ENCODE measurements at places on chromosomes 5 and 9. TPM values are rescaled to one million over a fixed set of nuclear protein-coding genes. Genes with fewer than 3 reads are reported as not detected.

DNA sequence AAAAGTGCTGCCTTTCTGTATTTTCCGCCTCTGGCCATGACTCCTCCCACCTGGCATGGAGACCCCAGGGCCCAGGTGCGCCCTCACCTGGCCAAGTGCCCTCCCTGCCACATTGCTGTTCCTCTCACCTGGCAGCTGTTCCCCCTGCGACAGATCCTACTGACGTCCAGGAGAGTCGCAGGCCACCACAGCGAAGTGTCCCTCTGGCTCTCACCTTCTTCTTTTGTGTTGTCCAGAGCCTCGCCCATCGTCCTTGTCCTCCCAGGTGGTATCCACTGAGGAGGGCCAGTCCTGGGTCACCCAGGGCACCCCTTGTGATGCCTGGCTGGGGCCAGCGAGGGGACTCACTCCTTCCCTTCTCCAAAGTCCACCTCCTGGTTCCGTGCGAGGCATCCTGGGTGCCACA lies 2.6 kb downstream of the NKD2 start:
- DNase-seq = peak; percentile 71

DNA sequence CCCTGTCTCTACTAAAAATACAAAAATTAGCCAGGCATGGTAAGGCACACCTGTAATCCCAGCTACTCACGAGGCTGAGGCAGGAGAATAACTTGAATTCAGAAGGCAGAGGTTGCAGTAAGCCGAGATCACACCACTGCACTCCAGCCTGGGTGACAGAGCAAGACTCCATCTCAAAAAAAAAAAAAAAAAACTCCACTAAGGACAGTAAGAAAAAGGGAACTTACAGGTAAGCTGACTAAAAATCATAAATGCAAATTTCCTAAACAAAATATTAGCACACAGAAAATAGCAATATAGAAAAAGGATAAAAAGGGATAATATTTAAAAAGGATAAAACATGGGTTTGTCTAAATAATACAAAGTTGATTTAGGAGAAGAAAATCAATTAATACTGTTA lies 27.9 kb upstream of the HNRNPA0 start:
- DNase-seq = no peak

DNA sequence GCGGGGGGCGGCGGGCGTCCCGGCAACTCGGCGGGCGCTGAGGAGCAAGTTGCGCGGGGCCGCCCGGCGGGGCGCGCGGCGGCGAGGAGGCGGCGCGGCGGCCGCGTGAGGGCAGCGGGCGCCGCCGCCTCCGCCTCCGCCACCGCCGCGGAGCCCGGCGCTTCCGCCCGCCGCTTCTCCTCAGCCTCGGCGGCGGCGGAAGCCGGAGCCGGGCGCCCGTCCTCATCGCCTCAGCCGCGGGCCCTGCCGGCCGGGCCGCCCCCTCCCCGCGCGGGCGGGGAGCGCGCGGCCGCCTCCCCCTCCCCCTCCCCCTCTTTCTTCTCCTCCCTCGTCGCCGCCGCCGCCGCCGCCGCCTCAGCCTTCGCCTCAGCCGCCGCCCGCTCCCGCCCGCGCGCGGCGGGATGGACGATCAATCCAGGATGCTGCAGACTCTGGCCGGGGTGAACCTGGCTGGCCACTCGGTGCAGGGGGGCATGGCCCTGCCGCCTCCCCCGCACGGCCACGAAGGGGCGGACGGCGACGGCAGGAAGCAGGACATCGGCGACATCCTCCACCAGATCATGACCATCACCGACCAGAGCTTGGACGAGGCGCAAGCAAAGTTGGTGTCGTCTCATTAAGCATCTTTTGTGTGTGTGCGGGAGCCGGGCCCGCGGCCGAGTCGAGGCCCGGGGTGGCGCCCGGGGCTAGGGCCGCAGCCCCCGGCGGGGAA lies at the start of gene PBX3:
Gene PBX3 (plus strand): TSS at position 321 of the 712 bp plus-strand sequence.
- peak; percentile 55 for DNase-seq

DNA sequence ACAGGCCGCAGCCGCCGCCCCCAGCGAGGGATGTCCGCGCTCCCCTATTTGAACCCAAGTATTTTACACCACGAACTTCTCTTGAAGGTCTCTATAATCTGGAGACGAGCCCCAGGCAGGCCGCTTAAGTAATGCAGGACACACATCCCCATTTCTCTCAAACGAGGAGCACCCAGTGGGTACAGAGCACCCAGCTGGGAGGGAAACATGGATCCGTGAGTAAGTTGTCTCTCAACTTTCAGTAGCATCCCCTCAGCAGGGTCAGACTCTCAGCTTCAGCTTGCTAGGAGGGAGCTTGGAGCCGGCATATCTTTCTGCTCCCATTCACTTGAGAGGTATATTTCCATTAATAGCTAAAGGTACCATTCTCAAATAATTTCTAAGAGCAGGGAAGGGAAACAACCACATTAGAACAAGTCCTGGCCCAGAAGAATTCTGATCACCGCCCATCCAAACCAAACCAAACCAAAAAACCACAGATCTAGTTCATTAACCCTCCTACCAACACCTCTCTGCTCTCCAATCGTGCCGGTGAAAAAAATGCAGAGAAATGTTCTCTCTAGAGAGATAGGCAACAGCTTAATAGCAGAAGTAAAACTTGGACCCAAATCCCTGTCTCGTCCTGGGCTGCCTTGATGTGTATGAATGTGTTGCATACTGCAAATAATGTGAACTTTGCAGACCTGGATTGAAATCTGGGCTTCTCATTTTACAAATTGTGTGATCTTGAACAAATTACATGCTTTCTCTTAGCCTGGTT lies 910 bp downstream of the TDRD7 start:
- no peak for DNase-seq

- DNase-seq = no peak
Measured at GRCh38 chr5:55823151-55823796, 27.9 kb upstream of the IL31RA start.

- DNase-seq = no peak
Measured at GRCh38 chr5:112512901-112513300, 93.8 kb upstream of the EPB41L4A start.

DNA sequence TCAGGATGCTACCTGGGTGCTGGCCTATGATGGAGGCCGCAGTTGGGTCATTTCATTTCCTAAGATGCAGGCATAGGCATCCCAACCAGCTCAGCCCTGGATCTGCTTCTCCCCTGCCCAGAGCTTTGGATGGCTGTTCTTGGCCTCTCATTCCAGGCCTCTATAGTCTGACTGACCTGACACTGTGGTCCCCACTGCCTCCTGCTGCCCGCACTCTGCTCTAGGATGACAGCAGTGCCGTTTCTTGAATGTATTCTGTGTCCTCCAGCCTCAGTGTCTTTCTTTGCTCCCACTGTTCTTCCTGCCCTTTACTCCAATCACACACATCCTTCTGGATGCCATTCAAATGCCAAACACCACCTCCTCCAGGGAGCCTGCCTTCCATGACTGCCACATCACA lies 235.7 kb downstream of the HSPA4 start:
- DNase-seq = peak; percentile 20

- DNase-seq = no peak
Measured at GRCh38 chr9:137437691-137438590, 3.2 kb downstream of the ENTPD8 start.

- DNase-seq = no peak
Measured at GRCh38 chr5:145718956-145719355, 116.2 kb downstream of the PRELID2 start.

GRCh38 chr5:179777909-179778308 lies 15.9 kb upstream of the LTC4S start:
- no peak for DNase-seq

- DNase-seq = no peak
Measured at GRCh38 chr9:91809581-91810285, 140.3 kb downstream of the ROR2 start.

GRCh38 chr9:127008076-127008475 lies 93.5 kb downstream of the RALGPS1 start:
- no peak for DNase-seq

- DNase-seq = no peak
Measured at GRCh38 chr9:131432050-131432449, 38.2 kb downstream of the PRRC2B start.

DNA sequence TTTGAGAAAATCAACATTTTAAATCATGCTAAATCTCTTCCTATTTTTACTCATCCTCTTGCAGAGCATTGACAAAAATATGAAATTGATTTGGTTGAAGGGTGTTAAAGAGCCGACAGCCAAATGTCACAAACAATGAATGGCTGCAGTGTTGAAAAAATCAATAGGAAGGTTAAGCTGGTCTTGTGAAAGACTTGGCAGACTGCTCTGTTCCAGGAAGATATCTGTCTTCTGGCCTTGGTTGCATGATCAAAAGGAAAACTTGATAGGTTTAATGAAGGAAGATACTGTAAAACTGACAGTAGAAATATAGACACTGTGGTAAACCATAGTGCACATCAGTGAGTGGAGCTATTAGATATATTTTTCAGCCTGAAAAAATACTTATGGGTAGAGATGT lies 103.6 kb downstream of the PBX3 start:
- DNase-seq = no peak

GRCh38 chr5:73188764-73189531 lies 16.0 kb downstream of the TMEM174 start:
- no peak for DNase-seq

DNA sequence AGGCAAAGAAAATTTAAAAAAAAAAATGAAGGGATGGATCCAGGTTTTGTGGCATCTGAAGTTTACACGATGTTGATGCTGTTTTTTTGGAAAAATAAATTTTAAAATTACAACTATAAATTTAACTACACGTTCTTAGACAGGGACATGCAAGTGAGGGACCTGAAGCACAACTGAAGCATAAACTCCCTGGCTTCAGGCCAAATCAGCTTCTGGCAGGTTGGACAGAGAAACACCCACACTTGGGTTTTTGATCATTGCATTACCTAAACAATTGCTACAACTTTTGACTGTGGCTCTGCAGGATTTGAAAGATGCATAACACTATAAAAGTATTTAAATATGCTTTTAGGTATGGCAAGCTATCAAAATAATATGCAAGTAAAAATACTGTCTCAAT lies 1318.3 kb upstream of the DMAC1 start:
- no peak for DNase-seq

DNA sequence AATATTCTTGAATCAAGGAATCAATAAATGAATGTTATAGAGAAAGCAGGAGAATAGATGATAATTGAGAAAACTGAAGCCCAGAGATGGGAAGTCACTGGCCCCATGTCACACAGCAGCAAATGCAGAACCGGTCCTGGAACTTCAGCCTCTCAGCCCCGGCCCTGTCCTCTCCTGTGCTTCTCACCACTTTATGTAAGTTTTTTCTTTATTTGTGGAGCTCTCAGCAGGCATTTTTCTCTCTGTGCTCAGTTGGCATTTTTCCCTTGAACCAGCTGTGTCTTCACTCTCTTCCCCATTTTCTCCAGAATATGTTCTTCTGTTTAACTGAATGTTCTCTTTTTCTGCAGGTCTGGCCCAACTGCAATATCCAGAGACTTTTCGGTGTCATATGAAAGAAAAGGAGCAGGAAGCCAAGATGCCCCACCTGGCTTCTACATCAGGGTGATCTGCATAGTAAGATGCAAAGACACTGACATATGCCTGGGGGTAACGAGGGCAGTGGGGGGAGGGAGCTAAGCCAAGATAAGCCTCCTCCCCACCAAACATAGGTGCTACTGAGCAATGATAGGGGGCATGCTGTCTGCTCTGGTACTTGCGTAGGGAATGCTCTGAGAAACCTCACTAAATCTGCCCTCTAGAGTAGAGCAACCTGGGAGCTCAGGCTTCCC lies 12.8 kb upstream of the LCP2 start:
- DNase-seq = no peak

DNA sequence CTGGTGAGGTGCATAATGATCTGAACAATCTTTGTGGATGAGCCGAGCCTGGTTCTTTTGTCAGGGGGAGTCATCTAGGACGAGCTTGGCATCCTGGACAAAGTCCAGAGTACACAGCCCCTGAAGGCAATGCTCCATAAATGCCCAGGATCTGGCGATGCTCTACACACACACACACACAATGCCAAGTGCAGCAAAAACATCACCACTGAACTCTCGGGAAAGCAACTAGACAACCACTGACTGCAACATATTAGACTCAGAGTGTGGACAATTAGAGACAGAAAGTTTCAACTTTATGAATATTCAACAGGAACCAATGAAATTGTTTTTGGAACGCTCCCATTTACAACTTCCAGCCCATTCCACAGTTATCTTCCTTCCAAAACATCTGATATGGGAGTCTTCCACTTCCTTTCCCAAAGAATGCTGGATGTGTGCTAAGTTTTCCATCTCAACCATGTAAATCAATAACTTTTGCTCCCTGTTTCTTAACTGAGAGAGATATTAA lies 227.6 kb upstream of the ANKRD55 start:
- no peak for DNase-seq

DNA sequence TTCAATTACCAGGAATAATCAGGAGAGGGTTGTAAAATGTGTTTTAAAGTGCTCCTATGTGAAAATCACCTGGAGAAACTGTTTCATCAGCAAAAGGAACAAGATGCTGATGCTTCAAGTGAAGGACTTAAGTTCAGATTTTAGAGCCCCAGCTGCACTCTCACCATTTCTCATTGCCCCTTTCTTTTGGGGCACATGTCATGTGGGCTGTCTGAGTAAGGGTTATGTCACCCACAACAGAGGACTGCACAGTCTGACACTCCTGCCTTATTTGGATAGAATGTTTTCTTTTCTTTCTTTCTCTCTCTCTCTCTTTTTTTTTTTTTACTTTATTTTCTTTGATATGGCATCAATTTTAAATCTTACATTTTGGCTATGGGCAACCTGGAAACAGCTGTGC lies 204.1 kb upstream of the EFNA5 start:
- DNase-seq = no peak

CD274 gene
- 22.0 TPM for total RNA-seq

NUTM2F gene
- not detected for total RNA-seq

LRRC70 gene
- 0.43 TPM for total RNA-seq

SLC1A3 gene
- total RNA-seq = 0.85 TPM

SEMA6A gene
- not detected for total RNA-seq

PCDHGB6 gene
- not detected for total RNA-seq

SLCO6A1 gene
- not detected for total RNA-seq

LCN9 gene
- total RNA-seq = not detected

ZNF483 gene
- total RNA-seq = 2.3 TPM

Measured in activated naive CD8-positive, alpha-beta T cell treated with anti-CD3 and anti-CD28 coated beads for 36 hours (primary cell).